ENCODE measurements at places on chromosomes 6 and 20.

DNA sequence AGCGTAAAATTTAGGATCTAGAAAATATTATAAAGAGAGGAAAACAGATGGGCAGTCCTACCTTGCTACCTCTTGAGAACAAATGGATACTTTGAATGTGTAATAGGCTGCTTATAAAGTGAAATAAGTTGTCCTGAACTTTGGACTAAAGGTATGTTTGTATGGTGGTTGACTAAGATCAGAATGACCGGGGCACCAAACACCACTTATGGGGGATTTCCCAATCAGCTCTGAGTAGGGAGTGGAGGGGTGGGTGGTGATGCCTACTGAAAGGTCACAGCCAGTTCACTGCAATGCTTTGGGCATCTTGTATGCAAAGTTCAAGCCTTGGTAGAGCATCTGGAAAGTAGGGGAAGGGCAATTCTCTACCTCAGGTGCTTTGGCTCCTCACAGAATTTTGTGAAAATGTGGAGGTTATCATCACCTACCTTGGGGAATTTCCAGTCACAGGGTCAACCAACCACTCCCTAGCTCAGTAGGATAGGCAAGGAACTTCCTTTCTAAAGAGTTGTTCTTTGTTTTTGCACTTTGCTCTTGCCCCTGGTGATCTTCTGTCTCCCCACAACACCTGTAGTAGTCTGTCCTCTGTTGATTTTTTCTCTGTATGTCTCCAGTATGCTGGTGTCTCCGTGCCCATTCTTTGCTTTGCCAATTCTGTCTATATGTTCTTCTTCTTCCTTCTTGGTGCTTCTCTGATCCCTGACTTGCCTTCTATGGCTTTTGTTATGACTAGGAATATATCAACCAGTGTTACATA is at the start of gene TRIM31:
TSS of gene TRIM31 (minus strand) at position 88 of the 757 bp plus-strand sequence. CDS start 285 bp downstream, outside the sequence.
- DNase-seq = no peak

GRCh38 chr6:90110971-90111370 is 185.7 kb downstream of the BACH2 start:
- peak; percentile 73 for DNase-seq

DNA sequence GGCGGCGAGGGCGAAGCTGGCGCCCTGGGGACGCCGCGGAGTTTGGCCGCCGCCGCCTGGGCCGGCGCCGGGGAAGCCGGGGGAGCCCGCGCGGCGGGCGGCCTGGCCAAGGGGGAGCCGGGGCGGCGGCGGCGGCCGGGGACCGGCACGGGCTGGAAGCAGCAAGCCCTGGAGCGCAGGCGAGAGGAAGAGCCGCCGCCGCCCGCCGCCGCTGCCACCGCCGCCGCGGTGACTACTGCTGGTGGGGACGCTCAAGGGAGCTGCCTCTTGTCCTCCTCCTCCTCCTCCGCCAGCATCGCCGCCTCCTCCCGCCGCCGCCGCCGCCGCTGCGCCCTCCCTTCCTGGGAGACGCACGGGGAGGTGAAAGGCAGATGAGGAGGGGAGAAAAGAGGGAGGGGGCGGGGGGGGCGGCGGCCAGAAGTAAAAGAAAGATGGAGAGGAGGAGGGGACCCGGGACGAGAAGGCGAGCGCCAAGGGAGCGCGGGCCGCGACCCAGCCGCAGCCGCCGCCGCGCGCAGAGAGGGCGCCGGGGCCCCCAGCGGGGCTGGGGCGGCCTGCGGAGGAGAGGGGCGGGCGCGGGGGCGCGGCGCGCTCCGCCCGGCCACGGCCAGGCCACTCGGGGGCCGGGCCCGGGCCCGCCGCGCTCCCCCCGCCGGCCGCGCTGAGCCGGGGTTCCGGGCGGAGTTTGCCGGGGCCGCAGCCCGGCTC is 846 bp downstream of the PDE10A start:
- DNase-seq = no peak

DNA sequence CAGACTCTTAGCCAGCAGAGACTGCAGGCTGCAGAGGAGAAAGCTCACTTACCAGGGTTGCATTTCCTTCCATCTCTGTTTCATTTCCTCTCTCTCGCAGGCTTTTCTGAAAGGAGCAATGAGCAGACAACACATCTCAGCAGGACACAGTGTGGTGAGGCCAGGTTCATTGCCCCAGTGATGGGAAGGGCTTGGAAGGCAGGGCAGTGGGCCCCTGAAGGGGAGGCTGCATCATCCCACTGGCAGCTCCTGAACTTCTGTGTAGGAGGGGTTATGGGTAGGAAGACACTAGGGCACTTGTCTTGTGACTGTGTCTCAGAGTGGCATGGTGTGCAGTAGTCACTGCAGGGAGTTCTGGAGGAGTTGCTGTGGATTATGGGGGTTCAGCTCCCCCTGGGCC is 246.8 kb downstream of the QKI start:
- DNase-seq = no peak

- DNase-seq = no peak
Observed at GRCh38 chr6:109349419-109349987, 32.8 kb downstream of the CD164 start.

DNA sequence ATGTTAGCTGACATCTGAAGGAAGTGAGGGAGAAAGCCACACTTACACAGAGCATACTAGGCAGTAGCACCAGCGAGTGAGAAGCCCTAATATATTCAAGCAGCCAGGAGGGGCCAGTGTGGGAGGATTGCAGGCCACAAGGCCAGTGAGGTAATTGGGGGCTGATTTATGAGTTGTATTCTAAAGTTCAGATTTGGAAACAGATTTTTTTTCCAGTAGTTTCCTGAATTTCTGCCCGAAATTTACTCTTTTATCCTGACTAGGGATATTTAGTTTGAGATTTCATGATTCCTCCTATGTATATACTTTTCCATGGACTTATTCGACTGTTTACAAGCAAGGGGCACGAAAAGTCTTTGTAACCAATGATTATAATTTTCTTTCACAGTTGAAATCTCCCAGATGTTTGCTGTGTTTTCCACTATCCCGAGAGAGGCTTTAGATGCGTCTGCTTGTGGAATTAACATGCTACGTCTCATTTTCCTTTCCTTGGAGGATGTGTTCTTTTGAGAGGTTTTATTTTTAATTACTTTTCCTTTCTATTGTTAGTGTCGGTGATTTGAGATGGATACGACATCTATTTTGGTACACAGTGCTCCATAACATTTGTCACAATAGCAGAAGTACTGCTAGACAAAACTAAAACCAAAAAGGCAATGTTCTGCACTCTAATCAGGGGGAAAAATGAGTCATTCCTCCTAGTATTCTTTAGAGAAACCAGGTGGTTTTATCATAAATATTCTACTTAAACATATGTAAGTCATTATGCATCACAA is 356.3 kb upstream of the HSF2 start:
- DNase-seq = no peak

DNA sequence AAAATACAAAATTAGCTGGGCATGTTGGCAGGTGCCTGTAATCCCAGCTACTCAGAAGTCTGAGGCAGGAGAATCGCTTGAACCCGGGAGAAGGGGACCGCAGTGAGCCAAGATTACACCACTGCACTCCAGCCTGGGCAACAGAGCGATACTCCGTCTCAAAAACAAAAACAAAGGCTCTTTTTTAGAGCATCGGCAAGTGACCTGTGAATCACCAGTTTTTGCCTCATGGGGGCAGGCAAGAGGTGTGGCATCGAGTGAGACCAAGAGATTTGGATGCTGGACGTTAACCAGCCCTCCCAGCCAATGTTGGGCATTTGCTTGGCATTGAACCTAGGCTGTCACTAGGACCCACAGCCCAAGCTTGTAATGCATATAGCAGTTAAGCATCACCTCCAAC is 14.6 kb upstream of the CDK5RAP1 start:
- no peak for DNase-seq

DNA sequence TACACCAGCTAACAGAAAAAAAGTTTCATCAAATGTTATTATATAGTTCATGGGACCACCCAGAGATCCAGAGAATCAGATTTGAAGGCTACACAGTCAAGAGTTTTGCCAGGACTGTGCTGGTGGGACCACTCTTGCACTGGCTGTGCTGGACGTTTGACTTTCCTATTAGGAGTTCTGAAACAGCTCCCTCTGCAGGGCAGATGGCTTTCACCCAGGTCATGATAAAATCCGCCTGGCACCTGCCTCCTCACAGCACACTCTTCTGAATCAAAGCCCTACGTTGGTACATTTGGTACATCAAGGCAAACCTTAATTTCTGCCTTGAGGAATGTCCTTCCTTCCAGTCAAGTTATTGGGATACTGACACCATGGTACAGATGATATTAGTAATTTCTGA is 302.1 kb downstream of the ZNF217 start:
- DNase-seq = peak; percentile 9

DNA sequence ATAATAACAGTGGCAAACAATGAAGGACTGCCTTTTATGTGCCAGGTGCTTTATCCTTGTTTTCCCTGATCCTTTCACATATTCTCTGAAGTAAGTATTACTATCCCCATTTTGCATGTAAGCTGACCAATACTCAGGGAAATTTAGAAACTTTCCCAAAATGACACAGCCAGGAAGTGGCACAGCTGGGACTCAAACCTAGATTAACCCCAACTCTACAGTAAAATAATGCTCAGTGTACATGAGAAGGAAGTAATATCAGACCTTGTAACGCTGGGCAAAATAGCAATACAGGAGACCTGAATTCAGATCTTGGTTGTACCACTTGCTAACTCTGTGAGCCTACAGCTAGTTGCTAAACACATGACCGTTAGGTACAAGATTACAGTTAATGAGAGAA is 26.8 kb upstream of the NRSN1 start:
- no peak for DNase-seq
